ENCODE measurements at places on chromosomes 12 and 14.

DNA sequence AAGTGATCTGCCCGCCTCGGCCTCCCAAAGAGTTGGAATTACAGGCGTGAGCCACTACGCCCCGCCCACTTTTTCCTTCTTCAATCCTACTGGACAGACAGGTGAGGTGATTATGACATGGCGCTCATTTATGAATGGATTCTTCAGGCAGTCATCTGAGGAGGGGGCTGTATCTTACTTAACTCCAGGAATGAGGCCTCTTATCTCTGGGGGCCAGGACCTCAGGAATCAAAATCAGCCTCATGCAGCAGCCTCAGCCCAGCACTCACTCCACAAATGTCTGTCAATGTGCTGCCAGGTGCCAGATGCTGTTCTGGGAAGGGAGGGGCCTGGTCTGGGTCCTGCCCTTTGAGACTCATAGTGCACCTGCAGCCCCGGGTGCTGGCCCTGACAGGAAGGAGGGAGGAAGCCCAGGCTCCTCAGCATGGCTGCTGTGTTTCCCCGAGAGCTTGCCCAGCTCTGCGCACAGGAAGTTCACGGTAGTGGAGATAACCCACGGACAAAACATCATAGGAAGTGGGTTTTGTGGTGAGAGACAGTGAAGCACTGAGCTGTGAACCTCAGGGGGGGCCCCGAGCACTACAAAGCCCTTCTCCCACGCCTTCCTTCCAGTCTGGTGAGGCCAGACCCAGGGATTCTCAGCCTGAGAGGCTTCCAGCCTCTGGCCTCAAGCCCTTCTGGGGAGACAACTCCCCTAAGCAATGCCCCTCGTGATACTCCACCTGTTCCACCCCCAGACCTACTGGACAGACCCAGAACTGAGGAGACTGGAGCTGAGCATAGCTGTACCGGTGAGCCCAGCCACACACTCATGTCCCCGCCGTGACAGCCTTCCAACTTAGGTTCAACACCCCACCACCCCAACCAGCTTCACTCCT, 22.3 kb downstream of the GALNT6 start:
- peak; percentile 97 for DNase-seq

- DNase-seq = no peak
These were observed 371.3 kb upstream of the FAR2 start for GRCh38 chr12:28777603-28778365.

DNA sequence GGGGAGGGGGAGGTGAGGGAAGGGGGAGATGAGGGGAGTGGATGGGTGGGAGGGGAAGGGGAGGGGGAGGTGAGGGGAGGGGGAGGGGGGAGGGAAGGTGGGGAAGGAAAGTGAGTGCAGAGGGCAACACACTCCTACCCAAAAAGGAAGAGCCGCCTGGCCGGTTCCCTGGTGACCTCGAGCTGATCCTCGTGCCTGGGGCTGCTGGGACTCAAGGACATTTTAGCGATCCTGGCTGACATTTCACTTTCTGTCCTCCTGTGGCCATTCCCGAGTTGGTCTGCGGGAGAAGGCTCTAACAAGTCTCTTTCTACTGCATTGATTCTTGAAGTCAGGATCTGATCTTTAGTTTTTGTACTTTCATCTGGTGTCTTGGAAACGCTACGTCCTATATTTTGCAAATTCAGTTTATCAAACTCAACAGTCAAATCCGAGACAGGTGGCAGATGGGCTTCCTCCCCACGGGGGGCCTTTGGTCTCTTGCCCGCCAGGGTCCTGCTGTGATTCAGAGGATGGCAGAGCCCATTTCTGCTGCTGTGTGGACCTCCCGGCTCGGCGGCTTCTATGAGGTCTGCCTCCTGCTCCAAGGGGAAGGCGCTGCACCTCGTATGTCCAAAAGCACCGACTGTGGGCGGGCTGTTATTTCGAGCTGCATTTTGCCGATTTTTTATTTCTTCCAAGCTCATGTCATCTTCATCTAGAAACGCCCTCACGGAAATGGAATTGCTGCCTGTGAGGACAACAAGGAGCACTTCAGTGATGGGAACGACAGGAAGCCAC, 19.1 kb downstream of the PGAM5 start:
- no peak for DNase-seq

- DNase-seq = no peak
These were observed 113.8 kb downstream of the KCNK10 start for GRCh38 chr14:88209273-88209672.

GRCh38 chr14:88016768-88017167, 11.8 kb downstream of the GPR65 start:
- no peak for DNase-seq

GRCh38 chr14:92900660-92901059, 22.3 kb upstream of the CHGA start:
- no peak for DNase-seq

DNA sequence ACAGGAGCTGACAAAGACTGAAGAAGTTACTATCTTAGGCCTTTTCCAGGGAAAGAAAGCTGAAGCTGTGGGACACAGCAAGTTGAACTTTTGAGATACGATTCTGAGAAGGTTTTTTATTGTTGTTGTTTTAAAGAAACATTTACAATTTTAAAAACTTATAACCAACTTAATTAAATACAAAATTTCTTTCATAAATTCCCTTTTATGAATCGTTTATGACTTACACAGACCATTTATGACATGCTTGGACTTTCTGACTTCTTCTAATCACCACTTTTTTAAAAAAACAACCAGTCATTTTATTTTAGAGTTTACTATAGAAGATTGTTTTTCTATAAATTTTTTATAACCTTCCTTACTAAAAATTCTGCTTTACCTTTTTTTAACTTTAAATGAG, 68.7 kb downstream of the DHRS2 start:
- no peak for DNase-seq

DNA sequence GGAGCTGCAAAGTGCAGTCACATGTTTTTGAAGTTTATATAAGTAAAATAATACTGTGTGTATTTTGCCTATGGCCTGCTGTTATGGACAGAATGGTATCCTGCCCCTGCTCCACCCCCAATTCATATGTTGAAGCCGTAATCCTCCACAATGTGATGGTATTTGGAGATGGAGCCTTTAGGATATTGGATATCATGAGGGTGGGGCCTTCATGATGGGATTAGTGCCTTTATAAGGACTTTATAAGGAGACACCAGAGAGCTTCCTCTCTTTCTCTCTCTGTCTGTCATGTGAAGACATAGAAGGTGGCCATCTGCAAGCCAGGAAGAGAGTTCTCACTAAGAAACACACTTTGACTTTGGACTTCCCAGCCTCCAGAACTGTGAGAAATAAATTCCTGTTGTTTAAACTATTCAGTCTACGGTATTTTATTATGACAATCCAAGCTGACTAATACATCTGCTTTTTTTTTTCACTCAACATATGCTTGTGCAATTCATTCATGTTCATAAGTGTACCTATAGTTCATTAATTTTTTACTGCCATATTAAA, 3.1 kb upstream of the CHPT1 start:
- DNase-seq = no peak

DNA sequence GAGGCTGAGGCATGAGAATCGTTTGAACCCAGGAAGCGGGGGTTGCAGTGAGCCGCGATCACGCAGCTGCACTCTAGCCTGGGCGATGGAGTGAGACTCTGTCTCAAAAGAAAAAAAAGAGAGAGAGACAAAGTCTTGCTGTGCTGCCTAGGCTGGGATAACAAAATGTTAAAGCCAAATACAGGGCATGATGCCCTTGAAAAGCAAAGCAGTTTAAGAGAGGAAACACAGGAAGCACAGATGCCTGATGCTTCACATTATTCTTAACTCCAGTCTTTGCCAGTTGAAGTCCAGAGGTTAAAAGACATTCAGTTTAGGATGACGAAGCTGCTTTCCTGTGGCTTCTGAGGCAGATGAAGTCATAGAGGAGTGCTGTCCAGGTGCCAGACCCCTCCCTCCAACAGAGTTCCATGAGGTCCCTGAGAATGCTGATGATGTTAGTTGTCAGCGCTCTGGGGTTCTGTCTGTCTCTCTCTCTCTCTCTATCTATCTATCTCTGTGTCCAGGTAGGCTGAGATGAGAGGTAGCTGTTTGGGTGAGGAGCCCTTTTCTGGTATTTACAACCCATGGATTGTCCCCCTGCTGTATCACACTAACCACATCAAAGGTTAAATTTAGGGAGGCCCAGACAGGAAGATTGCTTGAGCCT, 4.9 kb upstream of the MRPL52 start:
- no peak for DNase-seq

DNA sequence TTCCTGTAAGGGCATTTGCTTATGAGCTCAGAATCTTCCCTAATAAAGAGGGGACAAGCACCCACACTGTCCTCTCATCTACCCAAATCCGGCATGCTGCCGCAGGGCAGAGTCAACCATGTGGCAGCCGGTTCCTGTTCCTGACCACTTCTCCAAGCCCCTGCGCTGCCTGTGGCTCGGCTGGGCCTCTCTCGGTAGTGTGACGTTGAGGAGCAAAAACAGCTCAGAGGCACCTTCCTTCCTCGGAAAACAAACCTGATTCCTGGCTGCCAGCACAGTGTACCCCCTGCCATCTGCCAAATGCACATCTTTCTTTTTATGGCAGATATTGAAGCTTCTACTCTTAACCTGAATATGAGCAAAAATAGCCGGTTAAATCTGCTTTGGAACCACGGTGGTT, 50.5 kb downstream of the CFAP251 start:
- no peak for DNase-seq

GRCh38 chr12:19799895-19800602, 360.8 kb downstream of the AEBP2 start:
- DNase-seq = no peak

DNA sequence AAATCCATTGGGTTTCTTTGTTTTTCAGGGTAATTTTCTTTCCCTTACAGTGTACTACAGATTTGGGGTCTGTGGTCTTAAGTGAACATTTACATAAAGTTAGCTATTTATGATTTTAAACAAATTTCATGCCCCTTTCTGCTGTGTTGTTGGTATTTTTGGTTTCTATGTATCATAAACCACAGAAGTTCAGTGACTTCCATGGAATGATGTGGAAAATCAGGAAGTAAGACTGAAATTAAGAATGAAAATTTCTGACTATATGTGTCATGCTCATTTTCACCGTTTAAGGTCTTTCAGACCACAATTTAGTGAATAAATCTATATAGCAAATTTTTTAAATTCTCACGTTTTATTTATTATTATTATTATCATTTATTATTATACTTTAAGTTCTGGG, 31.7 kb downstream of the ETV6 start:
- DNase-seq = no peak

DNA sequence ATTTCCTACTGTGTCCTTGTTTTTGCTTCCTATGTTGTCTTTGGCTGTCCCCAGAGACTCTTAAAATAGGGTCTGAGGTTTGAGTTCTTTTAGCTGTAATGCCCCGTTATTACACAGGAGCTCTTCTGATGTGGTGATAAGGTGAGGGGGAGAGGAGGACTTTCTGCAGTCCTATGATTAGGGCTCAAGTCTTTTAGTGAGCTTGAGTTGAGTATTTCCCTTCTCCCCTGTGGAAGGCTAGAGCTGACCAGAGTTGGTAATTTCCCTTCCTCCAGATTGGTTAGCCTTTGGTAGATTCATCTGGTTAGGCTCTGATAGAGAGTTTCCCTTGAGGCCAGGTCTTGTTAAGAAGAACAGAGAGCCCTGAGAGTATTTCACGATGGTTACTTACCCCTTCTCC, 4.3 kb upstream of the HIF1A start:
- no peak for DNase-seq

DNA sequence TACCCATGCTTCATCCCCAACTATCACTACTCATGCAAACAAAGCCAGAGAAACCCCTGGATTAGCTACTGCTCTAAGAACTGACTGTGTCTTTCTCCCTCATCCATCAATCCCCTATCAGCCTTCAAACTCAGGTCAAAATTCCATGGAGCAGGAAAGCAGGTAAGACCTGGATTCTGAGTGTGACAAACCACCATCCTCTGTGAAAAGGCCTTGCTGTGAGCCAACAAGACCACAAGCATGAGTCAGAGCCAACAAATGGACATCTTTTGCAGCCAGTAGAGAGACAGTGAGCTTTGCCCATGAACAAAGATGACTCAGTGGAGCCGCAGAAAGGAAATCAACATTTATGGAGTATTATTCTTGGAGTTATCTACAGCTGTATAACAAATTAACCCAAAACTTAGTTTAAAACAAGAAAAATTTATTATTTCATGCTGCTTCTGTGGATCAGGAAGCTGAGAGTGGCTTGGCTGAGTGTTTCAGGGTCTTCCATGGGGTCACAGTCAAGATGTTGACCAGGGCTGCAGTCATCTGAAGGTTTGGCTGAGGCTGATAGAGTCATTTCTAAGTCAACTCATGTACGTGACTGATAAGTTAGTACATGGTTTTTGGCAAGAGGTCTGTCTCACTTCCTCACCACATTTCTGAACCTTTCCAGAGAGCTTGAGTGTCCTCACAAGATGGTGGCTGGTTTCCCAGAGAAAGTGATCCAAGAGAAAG, 61.1 kb downstream of the PITPNM2 start:
- peak; percentile 85 for DNase-seq

GRCh38 chr12:91983935-91984334, 161.7 kb downstream of the BTG1 start:
- no peak for DNase-seq

GRCh38 chr14:94088516-94088915, 7.4 kb downstream of the IFI27L1 start:
- no peak for DNase-seq

DNA sequence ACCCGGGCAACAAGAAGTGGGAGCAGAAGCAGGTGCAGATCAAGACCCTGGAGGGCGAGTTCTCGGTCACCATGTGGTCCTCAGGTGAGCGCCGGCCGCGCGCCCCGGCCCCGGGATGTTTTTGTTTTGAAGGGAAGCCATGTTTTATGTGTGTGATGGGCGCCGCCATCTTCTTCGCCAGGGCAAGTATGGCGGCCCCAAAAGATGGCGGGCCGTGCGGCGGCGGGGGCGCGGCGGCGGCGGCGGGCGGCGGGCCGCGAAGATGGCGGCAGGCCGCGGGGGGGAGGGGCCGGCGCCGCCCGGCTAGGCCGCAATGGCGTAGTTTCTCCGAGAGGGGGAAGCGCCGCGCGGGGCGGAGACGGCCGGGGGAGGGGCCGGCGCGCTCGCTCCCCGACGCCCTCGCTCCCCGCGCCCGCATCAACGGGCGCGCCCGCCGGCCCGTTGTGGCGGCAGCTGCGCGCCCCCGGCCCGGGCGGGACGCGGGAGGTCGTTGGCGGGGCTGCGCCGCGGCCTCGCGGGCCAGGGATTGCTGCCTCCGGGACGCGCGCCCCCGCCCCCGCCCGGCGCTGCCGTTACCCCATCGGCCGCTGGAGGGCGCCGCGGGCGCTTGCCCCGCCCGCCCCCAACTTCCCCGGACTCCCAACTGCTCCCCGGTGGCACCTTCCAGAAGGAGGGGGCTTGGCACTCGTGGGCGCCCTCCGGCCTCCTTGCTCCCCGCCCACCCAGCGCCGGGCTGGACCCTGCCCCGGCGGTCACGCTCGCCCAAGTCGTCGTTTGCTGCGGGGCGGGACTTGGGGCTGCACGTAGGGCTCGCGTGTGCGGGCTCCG, 1.1 kb downstream of the YY1 start:
- DNase-seq = peak; percentile 38

DNA sequence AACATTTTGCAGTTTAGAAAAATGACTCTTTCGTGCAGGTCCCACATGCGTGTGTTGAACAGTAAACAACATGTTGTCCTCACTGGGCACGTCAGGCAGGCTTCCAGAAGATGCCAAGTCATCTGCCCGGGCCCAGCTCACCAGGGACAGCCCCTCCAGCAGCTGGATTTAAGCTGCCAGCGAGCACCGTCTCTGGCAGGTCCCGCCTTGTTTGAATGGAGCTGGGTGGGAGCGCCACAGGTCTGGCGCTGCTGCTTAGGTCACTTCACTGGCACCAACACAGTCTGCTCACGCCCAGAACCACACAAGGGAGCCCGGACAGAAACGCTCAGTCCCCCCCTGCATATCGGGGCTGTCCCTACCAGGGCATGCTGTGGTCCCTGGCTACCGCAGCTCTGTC, 33.1 kb upstream of the MMP17 start:
- DNase-seq = no peak

- DNase-seq = no peak
These were observed 181.7 kb downstream of the ADAMTS20 start for GRCh38 chr12:43370263-43370662.
